ENCODE measurements at places on chromosomes 1 and 21.

DNA sequence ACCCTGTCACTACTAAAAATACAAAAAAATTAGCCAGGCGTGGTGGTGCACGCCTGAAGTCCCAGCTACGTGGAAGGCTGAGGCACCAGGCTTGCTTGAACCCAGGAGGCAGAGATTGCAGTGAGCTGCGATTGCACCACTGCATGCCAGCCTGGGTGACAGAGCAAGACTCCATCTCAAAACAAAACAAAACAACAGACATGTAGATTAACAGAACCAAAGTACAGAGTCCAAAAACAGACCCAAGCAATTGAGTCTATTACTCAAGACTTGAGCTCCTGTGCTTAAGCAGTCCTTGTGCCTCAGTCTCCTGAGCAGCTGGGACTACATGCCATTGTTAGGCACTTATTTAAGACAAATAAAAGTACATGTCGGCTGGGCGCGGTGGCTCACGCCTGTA is 9.5 kb upstream of the ACOT11 start:
- DNase-seq = no peak

DNA sequence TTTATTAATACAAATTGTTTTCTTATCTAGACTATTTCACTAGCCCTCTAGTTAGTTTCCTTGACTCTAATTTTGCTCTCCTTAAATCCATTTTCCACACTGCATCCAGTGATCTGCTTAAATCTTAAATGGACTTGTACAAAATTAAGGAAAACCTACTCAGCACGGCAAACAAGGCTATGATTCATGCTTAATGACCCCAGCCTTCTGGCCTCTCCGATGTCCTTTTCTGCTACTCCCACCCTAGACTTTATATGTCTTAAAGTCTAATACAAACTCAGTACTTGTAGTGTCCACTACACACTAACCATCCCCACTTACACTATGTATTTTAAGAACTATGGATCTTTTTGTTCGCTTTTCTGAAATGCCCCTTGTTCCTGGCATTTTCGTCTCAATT is 2.2 kb downstream of the TMED5 start:
- no peak for DNase-seq

GRCh38 chr21:44880405-44881197 is 7.1 kb upstream of the PTTG1IP start:
- DNase-seq = no peak

DNA sequence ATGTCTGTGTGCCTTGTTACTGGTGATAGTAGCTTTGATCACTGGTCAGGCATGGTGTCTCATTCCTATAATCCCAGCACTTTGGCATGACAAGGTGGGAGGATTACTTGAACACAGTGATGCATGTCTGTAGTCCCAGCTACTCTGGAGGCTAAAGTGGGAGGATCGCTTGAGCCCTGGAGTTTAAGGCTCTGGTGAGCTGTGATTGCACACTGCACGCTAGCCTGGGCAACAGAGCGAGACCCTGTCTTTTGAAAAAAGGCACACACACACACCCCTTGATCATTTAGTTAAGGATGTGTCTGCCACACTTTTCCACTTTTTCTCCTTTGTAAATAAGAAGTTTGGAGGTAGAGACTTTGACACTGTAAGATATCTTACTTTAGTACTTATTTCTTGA is 15.1 kb downstream of the MIGA1 start:
- peak; percentile 11 for DNase-seq

- DNase-seq = no peak
These were observed 323.1 kb upstream of the FAM78B start for GRCh38 chr1:166489670-166490436.

DNA sequence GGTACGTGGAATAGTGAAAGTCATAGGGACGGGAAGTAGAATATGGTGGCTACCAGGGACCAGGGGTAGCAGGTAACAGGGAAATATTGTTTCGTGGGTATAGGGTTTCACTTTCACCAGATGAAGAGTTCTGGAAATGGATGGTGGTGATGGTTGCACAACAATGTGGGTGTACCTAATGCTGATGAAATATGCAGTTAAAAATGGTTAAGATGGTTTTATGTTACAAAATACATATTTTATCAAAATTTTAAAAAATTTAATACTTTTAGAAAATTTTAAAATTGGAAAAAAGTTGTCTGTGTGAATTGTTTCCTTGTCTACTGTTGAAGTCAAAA is 55.5 kb upstream of the TLR5 start:
- DNase-seq = no peak

DNA sequence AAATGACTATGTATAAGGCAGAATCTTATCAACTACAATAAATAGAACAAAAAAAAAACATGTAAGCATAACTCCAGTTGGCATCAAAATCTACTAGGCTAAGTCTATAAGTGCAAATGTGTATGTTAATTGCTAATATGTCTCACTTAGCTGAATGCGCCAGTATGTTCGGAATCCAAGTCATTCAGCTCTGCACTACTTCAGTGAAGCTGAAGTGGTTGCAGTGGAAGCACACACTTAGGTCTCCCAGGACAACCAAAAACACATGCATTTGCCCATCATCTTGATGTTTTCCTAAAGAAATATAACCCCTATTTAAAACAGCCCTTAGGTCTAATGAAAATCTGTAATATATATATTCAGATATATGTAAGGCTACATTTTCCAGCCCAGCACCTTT is 41.0 kb upstream of the RGS2 start:
- DNase-seq = no peak
